Activated naive CD8-positive, alpha-beta T cell treated with anti-CD3 and anti-CD28 coated beads, Interleukin-2, amount 50 U/mL, for 16 hours (primary cell): ENCODE measurements at places on chromosomes 5 and 9.

DNA sequence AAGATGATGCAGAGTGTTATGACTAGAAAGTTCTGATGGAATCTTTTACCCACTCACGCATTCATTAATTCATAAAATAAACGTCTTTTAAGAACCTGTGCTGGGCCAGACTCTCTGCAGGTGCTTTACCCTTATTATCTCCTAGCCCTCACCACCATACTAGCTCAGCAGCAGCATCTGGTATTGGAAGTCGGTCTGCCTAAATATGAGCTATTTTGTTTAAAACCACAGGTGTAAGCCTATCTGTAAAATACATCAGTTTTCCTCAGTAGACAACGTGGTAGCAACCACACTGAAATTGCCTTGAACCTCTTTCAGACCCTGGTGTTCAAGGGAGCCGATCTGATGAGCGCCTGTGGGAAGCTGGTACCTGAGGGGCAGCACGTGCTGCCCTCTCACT lies 69.4 kb downstream of the PPIC start:
- DNase-seq, result no peak

DNA sequence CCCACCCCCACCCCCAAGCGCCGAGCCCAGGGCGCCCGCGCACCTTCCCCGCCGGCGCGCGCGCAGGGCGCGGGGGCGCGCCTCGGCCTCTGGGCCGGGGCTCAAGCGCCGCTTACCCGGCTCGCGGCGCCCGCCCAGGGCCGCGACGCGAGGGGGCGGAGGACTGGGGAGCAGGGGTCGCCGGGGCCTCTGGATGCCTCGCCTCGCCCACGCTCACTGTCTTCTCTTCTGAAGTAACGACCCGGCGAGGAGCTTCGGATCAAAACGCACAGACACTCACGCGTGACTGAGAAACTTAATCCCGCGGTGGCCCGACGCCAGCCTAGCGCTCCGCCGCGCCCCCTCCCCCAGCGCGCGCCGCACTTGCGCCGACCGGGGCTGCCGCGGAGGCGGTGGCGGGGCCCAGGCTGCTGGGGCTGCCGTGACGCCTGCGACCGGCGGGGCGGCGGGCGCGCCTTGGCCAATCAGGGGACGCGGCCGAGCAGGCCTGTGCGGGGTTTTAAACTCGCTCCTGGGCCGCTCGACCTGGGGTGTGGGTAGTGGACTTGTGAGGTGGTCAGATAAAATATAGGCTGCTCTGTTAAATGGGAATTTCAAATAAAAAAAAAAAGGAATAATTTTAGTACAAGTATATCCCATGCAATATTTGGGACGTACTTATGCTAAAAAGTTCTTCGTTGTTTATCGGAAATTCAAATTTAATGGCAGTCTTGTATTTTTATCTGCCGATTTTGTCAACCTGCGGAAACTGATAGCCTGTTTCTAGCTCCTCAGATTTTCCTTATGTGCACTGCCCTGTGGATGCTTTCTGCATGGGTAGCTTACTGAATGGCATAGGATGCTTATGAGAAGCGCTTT lies at the start of gene MPDZ:
MPDZ (minus strand) TSS at position 409 of the 858 bp plus-strand sequence. CDS start 29,377 bp downstream, outside the sequence.
- DNase-seq, result no peak

DNA sequence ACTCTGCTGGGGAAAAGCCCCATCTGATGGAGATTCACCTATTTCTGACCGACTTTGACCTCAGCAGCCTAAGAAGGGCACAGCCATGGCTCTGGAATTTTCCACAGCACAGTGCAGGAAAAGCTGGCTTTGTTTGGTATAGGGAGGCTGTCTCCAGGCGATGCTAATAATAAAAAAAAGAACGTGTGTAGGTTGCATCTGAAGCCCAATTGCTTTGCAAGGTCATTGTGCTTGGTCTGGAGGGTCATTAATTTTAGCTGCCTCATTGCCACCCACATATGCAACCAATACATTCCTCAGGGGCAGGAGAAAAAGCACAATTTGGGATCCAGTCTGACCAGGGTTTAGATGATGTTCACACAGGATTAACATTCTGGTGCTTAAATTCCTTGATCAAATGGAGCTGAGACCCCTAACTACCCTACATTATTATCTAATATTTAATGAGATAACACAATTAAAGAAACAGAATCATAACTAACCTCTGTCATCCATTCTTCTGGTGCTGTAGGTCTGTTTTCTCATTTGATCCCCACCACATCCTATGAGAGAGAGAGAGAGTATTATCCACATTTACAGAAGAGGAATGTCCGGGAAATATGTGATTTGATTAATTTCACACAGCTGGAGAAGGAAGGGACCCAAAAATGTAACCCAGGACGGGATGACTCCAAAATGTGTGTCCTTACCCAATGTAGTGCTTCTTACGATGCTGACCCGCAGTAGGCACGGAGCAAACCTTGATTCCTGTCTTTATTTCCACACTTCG lies 175.9 kb downstream of the RFK start:
- DNase-seq, result no peak

GRCh38 chr5:76152161-76152560 lies 69.0 kb downstream of the SV2C start:
- no peak for DNase-seq

DNA sequence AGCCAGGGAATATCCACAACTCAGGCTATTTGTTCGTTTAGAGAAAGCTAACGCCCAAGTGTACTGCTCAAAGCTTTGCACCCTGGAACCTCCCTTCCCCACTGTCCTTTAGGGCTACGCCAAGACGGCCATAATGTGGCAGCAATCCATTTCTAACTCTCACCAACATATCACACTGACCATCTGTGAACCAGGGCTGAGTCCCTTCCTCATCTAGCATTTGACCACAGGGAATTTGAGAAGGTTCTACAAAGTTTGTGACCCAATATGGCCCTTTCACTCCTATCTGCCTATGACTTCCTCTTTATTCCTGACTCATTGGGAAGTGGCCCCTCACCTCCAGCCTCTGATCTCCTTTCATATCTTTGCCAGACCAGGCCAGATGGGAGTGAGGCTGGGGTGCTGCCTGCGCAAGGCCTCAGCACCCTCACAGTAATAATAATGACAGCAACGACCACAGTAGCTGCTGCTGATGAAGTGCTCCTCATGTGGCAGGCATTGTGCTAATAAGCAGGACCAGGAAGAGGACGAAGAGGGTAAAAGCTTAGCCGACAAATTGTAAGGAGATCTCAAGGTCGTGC lies 9.3 kb upstream of the ARAP3 start:
- DNase-seq, result no peak

DNA sequence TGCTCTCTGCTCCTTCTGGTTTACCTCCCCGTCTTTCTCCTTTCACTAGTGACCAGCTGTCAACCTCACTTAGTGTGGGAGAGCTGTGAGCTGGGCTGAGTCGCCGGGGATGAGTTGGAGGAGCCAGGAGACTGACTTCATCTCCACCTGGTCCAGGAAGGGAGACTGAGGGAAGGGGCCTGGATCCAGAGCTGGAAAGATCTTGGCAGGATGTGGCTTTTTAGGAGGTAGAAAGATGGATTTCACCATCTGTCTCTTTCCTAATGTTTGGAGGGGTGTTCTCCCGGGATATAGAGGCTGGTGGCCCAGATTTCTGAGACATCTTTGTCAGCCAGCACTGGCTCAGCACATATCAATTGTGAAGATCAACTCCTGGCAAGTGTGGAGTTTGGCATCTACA lies 37.1 kb upstream of the TNC start:
- DNase-seq, result no peak

- no peak for DNase-seq
Observed at GRCh38 chr5:1551426-1552301, 27.9 kb upstream of the LPCAT1 start.

DNA sequence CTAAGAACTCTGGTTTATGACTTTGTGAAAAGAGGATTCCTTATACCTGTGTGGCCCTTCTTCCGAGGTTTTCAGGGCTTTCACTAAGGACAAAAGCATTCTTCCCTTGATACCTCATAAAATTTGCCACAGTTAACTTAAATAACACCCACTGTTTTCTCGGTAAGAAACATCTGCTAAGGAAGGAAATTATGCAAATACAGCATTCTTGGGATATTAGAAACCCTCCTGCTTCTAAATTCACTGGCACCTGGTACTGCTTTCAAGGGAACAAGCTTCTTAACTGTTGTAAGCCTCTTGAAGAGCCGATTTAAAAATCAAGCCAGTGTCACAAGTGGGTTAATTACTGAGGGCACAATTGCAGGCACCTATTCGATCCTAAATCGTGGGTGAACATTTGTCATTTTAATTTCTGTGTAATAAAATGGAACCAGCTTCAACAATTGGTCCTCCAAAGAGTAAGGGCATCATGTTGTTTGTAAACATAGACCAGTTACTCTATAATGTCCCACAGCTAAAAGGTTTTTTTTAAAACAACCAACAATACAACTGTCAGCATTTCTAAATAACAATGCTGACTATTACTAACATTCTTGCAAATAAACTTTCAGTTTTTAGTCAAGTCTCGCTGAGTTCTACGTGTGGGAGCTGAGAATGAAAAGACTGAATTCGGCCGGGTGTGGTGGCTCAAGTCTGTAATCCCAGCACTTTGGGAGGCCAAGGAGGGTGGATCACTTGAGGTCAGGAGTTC lies 26.6 kb downstream of the AK3 start:
- no peak for DNase-seq

DNA sequence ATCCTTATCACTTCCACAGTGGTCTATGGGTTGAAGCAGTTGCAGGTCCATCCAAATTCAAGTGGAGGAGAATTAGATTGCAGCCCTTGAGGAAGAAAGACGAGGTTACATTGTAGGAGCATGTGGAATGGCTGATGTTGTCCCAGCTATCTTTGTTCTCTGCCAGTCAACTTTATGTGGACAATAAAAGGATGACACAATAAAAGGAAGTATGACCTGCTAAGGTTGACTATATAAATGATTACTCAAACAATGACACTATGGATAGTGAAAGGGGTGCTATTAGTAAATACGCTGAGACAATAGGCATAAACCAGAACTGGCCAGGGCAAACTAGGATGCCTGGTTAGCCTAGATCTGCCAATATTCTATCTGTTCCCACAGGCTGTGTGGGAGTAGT lies 12.8 kb upstream of the ZNF618 start:
- no peak for DNase-seq

GRCh38 chr9:30507166-30507565 lies 1877.3 kb upstream of the ACO1 start:
- no peak for DNase-seq

- no peak for DNase-seq
Observed at GRCh38 chr9:87564111-87564510, 66.4 kb downstream of the DAPK1 start.

DNA sequence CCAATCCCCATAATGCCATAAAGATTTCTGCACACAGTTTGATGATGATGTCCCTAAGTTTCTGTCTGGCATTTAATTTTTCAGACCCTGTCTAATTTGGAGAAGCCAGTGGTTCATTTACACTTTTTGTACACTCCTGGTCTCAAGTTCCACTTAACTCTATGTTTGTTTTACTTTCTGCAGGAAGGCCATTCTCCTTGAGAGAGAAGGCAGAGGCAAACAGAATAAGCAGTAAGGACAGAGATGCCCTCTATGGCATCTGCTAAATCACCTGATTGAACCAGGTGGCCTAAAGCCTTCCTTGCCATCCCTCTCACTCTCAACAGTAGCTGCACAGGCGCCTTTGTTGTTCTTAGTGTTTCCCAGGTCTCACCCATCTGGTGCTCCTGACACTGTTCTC lies 86.1 kb upstream of the LRRTM2 start:
- DNase-seq, result no peak

GRCh38 chr9:72592502-72593403 lies 71.3 kb downstream of the TMC1 start:
- DNase-seq, result no peak

DNA sequence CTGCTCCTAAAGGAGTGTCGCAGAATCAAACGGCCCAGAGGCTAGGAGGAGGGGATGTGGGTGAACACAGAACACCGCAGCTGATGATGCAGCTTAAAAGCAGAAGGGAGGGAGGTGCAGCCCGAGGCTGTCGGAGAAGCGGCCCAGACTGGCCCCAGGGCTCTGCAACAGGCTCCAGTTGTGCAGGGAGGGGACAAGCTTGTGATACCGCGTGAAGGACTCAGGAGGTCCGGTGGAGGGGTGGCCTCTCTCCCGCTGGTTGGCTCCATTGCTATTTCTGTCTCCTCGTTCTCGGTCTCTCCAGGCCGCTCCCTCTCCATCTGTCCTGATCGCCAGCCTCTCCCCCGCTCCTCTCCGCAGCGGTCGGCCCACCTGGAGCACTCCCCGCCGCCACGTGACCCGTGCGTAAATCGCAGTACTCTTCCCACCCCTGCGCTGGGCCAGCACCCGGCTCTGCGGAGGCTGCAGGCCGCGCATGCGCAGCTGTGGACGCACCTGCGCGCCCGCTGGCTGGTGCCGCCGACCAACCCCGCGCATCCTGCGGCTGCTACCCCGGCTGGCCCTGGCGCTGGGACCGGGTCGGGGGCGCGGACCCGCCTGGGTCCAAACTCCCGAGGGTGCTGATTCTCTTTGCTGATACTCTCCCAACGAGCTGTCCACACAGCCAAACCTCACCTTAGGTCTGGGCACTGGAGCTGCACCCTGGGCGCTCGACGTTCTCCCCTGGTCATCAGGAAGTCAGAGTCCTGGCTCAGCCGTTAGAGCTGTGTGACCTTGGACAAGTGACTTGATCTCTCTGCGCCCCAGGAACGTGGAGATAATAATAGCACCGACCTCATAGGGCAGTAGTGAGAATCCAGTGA lies 3.7 kb upstream of the STXBP1 start:
- DNase-seq, result peak; percentile 41

DNA sequence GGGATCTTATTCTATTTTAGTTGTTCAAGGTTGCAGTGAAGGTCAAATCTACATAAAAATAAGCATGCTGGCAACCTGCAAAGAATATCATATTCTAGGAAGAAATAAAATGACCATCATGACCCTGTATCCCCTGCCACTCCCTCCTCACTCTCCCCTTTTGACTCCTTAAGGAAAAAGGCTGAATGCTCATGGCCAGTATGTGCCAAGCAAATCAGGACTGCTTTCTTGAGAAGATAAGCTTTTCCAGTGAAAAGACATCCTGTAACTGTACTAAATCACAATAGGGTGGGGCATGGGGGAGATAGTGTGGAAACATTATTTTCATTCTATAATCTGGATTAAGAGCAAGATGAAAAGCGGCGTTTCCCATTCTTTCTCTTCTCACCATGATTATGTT lies 100.6 kb upstream of the LIFR start:
- DNase-seq, result no peak

- DNase-seq, result no peak
Observed at GRCh38 chr5:32833663-32834062, 122.5 kb downstream of the NPR3 start.
